ENCODE measurements at places on chromosomes 7 and 10.

GRCh38 chr7:5117095-5117970 lies 71.7 kb downstream of the RBAK start:
- no peak for DNase-seq

DNA sequence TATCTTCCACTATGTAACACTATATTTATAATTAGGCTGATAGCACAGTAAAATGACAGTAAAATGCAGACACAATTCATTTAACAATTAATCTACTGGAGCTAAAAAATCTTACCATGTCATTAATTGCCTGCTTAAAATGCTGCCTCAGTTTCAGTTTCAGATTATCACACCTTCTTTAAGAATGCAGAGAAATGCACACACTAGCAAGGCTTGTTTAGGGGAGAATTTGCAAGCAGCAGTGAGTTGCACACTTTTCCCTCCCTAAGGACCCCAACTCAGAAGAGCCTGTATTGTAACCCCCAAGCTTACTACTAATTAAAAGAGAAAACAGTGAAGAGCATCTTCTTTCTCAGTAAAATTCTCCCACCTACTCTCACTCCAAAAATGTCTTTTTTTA lies 79.7 kb upstream of the KCNIP2 start:
- DNase-seq: no peak

GRCh38 chr10:84261236-84261915 lies 16.5 kb downstream of the RGR start:
- no peak for DNase-seq

DNA sequence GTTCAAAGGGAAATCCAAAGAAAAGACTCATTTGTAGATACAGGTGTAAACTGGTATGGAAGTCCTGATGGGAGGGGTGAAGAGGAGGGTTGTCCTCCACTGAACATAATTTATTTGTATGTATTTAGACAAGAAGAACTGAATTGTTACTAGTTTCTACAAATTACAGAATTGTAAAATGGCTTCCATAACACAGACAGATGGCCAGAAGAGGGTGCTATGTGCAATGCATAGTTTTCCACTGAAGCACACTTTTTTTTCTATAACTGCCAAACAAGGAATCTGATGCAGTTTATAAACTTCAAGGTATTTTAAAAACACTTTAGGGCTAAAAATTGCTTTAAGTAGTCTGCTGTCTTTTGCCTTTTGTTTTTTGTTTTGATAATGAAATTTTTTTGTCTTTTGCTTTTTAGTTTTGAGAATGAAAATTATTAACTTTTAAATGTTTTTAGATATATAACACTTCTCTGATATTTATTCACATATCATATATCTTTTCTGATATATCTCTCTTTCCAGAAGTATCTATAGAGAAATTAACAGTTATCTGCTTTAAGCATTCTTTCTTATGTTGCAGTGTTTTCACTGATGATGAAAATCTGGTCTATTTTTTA lies 58.5 kb downstream of the PHYHIPL start:
- DNase-seq: no peak

GRCh38 chr7:127705461-127705959 lies 53.5 kb downstream of the SND1 start:
- DNase-seq: no peak

GRCh38 chr10:63539994-63540393 lies 18.8 kb downstream of the REEP3 start:
- DNase-seq: no peak

DNA sequence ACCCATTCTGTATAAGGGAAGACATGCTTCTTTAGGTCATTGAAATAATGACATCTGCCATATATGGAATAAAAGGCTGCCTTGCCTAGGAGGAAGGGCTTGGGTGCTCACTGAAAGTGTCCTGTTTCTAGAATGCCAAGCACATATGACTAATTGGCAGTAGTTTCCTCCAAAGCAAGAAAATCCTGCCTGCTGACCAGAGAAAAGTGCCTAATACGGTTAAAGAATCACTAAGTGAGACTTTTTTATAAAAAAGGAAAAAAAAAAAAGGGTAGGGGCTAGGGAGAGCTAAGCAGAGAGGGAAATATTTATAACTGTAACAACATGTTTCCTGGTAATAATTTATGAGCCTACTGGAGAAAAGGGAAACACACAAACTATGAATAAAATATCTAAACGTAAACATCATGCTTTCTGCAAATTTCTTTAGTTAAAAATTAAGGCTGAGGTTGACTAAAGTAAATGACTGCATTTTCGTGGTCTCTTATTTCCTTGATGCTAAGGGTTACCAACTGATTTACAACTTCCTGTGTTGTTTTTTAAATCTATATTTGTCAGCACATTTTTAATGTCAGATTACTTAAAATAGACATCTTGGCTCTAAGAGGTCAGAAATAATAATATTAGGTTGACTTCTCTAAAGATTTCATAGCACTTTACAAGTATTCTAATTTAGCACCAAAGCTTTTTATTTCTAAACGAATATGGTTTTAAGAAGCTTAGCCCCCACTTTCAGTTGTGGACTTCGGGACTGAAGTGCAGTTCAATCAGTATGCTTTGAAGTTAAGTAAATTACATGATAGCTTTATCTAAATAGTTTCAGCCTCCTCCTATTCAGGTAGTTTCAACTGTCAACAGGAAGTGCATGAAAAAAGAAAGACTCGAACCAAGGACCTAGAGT lies 89.6 kb downstream of the CABCOCO1 start:
- DNase-seq: no peak

- DNase-seq: no peak
Measured at GRCh38 chr7:24241206-24241605, 42.8 kb upstream of the NPY start.

DNA sequence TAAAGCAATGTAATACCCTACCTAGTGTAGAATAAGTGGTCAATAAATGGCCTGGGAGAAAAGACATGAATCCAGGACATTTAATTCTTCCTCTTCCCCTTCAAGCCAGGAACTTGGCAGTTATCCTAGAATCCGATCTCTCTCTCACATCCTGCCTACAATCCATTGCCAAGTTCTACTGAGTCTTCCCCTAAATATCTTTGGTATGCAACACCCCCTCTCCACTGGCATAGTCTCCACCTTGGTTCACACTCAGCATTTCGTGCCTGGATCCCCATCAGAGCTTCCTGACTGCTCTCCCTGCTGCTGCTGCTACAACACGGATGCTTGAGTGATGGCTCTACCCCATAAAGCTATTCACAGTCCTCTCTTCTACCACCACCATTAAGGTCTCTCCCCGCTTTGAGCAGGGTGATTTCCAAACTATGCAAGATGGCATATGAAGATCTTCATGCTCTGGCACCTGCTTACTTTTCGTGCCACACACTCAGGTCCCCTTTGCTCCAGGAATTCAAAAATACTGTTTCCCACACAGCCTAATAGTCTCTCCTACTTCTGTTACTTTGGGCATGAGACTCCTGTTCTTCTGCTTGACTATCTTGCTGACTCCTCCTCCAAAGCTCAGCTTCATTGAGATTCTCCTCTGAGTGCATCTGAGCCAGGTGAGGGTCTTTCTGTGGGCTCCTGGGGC lies 4.8 kb downstream of the ANK3 start:
- DNase-seq: no peak

GRCh38 chr7:75559355-75559975 lies 67.3 kb downstream of the SPDYE5 start:
- no peak for DNase-seq

Data from HuH-7 (cell line).